ENCODE measurements at places on chromosomes 4 and X.
A peak's percentile ranks its signal among the peaks of the same experiment; 100 is the strongest.

GRCh38 chr4:57342411-57342810 is 232.2 kb upstream of the IGFBP7 start:
- DNase-seq: no peak

DNA sequence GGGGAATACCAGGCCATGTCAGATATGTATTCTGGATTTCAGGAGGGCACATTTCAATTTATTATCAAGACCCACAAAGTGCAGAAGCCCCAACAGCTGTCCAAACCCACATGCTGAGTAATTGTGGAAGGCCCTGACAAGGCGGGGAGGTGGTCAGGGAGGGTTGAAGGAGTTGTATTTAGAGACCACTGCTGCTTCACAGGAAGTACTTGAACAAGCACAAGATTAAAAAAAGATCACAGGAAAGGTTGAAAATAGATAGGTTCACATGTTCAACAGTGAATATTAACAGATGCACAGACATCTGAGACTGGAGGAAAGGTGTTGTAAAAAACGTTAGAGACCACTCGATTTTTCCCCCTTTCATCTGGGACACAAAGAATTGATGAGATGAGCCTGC is 17.9 kb downstream of the ATP8A1 start:
- no peak for DNase-seq

DNA sequence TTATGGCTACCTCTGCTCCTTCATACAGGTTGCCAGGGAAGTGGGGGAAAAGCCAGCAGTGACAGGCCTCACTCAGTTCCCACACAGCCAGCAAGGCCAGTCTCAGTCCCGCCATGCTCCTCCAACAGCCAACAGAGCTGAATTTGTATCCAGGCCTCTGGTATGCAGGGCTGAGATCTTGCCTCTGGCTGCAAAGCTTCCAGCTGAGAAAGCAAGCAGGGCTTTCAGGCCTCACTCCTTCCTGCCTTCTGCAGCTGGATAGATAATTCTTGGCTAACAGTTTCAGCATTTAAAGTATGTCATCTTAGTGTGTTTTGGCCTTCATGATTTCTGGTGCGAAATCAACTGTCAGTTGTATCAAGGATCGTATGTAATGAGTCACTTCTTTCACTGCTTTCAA is 103.6 kb downstream of the GNL3L start:
- no peak for DNase-seq

DNA sequence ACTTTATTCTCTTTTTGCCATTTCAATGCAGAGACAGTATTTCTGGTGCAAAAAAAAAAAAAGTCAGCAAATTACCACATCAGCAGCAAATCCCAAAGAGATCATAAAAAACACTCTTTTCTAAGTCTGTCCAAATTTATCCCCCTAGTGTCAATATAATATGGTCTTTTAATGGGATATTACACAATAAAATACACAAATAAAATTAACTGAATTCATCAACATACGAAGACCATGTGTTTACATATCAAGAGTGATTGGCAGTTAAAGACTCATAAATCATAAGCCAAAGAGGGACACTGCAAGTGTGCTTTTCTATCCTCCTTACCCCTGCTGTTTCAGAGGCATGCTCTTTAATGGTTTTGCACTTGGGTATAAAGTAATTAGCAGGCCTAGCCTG is 340.2 kb upstream of the DKK2 start:
- DNase-seq: peak; percentile 28

DNA sequence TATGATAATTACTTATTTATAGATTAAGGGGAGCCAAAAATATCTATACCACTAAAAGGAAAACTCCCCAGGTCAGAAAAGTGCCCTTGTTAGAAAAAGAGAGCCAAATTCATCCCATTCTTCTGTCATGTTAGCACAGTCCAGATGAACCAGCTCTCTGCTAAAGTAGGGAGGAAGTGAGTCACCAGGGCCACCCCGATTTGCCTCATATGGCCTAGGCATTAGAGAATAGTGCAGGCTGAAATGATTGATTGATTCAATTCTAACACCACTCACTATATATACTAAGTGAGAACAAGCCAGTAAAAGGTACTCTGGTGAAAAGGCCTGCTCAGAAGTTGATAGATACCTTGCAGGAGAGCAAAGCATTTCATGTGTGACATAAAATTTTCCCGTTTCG is 94.5 kb downstream of the SRPX start:
- DNase-seq: no peak

GRCh38 chr4:152072906-152073305 is 312.1 kb upstream of the GATB start:
- DNase-seq: no peak

DNA sequence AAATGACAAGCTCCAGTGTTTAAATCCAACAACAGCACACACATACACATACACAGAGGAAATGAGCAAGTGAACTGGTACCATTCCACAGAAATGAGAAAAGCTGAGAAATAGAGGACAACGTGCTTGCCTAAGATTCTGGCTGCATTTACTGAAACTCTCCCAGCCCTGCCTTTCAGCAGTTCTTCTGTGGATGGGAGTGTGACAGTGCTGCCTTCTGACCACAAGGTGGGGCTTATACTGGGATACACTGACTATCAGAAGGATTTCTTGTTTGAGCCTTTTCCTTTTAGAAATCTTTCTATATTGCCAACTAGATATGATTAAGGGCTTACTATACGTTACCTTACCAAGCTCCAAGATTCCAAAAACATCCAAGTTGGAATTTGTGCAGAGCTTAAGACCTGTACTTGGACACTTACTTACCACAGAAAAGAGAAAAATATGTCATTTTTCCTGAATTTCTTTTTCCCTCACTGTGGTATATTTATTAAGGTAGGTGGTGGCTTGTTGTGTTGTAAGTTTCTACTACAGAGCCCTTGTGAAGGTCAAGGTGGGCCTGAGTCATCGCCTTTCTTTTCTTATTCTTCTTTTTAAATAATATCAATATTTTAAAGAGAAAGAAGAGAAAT is 10.7 kb upstream of the CXCL8 start:
- peak; percentile 49 for DNase-seq

DNA sequence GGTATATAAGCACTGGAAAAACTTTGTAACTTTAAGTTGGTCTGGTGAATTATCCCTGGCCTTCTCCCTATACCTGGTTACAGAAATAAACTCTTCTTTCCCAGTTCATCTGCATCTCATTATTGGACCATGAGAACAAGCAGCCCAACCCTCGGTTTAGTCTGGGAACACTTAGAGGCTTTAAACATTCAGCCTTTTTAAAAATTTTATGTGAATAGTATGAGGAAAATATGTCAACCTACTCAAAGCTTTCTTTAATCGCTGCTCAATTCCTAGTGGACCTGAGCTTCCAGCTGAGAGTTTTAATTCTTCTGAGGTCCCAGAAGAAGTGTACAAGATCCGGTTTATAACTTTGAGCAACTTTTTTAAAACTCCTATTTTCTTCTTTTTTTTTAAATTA is 358.6 kb upstream of the NOCT start:
- no peak for DNase-seq

DNA sequence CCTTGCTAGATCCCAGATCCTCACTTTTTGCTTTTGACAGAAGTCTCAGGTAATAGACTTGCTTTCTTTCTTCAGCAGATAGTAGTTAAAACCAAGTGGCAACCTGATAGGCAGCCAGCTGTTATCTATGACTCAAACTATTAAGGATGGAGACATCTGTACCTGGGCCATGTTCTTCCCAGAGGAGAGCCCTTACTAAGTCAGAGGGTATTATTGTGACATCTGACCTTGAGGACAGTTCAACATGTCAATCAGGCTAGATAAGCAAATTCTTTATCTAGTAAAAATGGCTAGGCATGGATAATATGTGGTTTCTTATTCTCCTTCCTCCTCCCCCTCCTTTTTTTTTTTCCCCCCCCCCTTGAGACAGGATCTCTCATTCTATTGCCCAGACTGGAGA is 39.2 kb downstream of the TRIM2 start:
- DNase-seq: no peak

Measured in LNCaP clone FGC (cell line).